ENCODE measurements at places on chromosomes 7 and 10.

DNA sequence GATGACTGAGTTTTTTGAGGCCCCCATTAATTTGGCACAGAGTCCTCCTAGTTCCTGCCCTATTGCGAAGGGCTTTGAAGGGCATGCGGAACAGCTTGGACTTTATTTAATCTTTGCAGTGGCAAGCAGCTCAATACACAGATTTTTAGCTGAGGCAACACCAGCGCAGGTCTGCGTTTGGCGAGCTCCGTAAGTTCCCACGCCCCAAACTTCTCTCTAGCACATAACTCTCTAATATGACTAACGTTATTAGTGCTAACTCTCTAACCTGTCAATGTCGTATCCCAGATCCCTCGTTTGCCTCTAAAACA, 366 bp upstream of the TAF3 start:
- DNase-seq = no peak

- no peak for DNase-seq
Observed at GRCh38 chr7:4189131-4189570, 492.9 kb upstream of the FOXK1 start.

DNA sequence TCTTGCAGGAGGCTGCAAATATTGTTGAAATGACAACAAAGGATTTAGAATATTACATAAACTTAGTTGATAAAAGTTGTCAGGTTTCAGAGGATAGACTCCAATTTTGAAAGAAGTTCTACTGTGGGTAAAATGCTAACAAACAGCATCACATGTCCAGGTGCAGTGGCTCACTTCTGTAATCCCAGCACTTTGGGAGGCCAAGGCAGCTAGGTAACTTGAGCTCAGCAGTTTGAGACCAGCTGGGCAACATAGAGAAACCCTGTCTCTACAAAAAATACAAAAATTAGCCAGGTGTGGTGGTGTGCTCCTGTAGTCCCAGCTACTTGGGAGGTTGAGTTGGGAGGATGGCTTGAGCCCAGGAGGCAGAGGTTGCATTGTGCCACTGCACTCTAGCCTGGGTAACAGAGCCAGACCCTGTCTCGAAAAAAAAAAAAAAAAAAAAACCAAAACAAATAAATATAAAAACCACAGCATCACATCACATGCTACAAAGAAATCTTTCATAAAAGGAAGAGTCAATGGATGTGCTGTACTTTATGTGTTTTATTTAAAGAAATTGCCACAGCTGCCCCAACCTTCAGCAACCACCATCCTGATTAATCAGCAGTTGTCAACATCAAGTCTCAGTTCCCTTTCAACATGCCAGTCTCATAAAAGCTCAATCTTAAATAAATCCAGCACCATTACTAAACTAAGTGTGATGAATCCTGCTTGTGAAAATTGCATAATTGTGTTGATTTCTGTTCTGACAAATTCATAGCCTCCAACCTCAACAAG, 83.2 kb upstream of the MBL2 start:
- no peak for DNase-seq

GRCh38 chr7:80960244-80960795, 41.5 kb upstream of the SEMA3C start:
- DNase-seq = no peak

GRCh38 chr7:47092336-47092735, 489.6 kb downstream of the TNS3 start:
- no peak for DNase-seq

DNA sequence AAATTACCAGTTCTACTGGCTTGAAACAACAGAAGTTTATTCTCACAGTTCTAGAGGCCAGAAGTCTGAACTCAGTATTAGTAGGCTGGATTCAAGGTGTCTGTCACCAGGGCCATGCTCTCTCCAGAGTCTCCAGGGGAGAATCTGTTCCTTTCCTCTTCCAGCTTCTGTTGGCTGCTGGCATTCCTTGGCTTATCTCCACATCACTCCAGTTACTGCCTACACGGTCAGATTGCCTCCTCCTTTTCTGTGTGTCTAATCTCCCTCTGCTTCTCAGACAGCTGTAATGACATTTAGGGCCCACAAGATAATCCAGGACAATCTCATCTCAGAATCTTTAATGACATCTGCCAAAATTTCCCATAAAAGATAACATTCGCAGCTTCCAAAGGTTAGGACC, 36.6 kb downstream of the MAPK8 start:
- DNase-seq = no peak

- no peak for DNase-seq
Observed at GRCh38 chr10:93826355-93826754, 67.4 kb upstream of the SLC35G1 start.

DNA sequence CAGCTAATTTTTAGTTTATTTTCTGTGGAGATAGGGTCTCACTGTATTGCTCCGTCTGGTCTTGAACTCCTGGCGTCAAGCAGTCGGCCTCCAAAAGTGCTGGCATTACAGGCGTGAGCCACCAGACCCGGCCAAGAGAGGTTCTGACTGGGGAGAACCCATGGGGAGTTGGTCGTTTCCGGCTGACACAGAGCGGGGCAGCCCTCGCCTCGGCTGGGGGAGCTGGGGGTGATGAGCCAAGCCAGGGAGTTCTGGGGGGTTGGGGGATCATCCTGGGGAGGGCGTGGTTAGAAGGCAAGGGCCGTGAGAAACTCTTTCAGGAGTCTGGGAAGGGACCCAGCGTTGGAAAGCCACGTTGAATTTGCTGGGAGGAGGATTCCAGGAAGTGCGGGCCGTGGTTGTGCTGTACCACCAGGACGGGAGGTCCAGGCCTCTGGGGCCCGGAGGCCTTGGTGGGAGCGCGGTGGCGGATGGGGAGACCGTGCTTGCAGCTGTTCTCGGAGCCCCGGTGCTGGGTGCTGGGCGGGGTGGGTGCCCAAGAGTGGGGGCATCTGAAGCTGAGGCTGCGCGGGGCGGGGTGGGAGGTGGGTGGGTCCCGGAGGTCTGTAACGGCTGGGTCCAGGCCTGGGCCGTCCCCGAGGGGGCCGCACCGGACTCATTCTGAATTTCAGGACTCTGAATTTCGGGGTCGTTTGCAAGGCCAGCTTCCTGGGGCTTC, 8.4 kb upstream of the ZNF853 start:
- DNase-seq = no peak

DNA sequence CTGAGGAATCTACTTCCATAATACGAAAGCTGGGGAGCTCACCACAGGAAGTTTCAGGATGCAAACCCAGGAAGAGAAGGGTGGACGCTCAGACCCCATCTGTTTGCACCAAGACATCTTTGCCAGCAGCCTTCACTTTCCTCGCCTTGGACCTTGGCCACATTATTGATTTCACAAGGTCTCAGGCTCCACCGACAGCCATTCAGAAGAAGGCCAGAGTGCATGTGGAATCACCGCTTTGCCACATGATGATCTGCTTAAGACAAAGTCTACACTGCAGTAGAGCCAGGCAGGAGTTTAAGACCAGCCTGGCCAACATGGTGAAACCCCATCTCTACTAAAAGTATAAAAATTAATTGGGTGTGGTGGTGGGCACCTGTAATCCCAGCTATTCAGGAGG, 60.0 kb downstream of the LYZL1 start:
- no peak for DNase-seq

GRCh38 chr10:23157691-23158369, 34.3 kb upstream of the PTF1A start:
- peak; percentile 36 for DNase-seq

DNA sequence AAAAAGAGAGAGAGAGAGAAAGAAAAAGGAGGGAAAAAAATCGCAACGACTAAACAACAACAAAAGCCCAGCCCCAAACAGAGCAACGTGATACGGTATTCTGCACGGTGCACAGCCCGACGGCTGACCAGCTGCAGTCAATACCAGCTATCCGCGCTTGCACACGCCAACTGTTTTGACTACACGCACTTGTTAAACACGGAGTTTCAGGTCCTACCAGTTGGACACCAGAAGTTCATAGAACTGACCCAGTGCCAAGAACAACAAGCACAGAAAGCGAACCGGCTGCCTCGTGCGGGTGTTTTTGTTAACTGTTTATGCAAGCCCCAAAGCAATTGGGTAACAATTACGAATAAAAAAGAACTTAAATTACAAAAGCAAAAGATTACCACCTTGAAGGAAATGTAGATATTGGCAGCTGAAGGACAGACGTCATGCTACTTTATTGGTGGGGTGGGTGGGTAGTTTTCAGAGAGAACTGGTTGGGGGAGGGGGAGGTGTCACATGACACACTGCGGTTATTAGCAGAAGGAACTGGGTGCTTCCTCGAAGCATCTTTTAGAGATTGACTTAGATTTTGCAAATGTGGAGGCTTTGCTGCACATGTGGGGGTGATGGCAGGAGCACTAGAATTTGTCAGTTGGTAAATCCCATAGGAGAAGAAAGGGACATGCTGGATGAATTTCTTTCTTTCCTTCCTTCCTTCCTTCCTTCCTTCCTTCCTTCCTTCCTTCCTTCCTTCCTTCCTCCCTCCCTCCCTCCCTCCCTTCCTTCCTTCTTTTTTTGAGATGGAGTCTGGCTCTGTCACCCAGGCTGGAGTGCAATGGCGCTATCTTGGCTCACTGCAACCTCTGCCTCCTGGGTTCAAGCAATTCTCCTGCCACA, 110.6 kb upstream of the EFCAB10 start:
- DNase-seq = peak; percentile 84

DNA sequence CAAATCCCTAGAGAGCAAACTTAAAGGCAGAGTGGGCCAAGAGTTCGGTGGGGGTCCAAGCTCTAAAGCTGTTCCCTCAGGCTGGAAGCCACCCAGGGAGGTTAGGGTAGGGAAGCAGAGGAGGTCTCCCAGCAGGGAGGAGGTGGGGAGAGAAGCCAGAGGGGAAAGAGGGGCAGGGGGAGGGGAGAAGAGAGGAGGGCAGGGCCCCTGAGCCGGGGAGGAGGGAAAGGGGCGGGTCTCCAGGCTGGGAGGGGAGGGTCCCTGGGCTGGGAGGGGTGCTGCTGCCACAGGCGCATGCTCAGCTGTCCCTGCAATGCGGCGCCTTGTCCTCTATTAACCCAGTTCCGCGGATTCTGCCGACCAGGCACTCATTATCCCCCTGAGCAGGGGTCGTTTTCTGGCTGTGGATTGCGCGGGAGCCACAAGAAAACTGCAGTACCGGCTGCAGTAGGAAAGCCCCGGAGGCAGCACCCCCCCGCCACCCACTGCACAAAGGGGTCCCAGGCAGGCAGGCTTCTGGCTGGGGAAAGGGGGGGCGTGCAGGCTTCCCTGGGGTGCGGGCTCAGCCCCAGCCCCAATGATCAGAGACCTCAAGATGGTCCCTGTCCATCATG, 49.3 kb downstream of the CAMK2B start:
- peak; percentile 10 for DNase-seq

DNA sequence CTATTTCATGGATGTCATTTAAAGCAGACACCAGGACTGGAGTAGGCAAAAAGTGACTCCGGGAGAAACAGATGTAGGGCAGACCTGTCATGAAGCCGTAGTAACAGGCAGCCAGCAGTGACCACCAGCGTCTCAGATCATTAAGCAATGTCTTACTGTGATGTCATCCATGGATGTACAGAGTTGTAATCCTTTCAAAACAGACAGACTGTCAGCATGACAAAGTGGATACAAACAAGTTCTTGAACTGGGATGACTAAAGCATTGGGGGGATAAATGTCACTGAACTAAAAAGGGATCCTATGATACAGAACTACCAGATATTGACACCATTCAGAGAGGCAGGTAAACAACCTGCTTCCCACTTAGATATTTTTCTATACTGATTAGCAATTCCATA, 675.5 kb downstream of the PARD3 start:
- no peak for DNase-seq

DNA sequence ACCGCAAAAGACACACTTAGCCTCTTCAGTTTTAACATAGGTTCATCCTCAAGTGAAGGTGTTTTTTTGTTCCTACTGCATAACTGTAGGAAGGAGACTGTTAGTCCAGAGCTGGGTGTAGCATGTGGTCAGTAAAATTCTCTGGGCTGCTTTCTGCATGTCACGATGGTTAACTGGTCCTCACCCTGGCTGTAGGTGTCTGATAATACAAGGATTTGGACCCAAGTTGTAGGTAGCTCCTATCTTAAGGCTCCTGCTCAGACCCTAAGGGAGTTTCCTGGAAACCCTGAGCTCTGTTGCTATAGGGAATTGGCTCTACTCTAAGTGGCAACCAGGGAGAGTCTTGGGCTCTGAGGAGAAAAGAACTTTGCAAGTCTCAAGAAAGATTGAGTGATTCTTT, 112.9 kb downstream of the SAMD9 start:
- no peak for DNase-seq

DNA sequence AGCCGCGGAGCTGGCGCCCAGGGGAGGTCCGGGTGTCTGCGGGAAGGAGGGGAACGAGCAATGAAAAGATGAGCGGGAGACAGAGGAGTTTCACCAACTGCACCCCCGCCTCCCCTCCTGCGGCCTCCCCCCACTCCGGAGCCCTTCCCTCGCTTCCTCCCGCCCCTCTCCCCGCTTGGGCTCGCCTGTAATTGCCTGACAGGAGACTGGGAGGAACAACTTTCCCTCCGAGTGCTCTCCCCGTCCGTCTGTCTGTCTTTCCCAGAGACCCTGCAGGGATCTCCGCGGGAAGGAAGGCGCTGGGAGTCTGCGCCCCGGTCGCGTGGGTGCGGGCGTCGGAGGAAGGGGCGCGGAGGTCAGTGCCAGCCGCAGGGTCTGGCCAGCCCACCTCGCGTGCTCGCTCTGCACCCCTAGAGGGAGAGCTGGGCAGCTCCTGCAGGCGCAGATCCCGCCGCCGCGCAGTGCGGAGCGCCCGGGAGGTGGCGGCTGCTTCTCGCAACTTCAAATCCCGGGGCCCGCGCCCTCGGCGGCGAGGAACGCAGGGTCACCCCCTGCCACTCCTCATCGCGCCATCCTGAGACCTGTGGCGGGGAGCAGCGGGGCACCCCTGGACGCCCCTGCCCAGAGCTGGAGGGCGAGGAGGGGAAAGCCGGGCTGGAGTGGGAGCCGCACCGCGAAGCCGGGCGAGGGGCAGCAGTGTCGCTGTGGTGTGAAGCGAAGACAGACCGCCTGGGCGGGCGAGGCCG, 511 bp upstream of the NRP1 start:
- DNase-seq = peak; percentile 46

- DNase-seq = no peak
Observed at GRCh38 chr7:47453093-47454061, 128.5 kb downstream of the TNS3 start.

GRCh38 chr10:2202401-2202800, 465.1 kb upstream of the ADARB2 start:
- no peak for DNase-seq

DNA sequence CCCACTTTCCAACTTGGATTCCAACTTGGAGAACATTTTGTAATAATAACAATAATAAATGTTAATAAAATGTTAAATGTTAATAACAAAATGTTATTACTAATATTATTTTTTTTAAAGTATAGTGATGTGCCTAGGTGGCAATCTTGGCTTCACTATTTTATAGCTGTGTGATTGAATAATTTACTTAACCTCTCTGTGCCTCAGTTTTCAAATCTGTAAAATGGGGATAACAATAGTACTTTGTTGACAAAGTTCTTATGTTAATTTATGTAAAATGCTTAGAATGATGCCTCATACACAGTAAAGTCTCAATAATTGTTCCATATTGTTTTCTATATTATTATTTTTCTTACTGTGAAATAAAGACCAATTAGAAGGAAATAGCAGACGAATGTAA, 23.3 kb upstream of the TMEM26 start:
- DNase-seq = no peak

DNA sequence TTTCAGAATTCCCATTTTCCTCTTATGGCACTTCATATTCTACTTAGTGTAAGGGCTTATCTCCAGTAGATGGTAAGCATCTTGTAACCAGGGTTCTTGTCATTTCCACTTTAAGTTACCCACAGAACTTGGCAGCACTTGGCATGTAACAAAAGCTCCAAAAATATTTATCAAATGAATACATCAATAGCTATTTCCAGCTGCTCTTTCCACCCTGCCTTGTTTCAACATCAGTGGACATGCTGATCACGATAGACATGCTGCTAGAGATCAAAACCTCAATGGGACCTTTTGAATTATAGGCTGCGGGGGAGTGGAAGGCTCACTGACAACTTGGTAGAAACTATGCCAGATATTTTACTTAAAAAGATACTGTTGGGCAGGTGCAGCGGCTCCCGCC, 32.9 kb downstream of the HOXA1 start:
- no peak for DNase-seq

All from hematopoietic multipotent progenitor cell (in vitro differentiated cells).